ENCODE measurements at places on chromosomes 11 and 22.
A peak's percentile ranks its signal among the peaks of the same experiment; 100 is the strongest.

- DNase-seq: no peak
Measured at GRCh38 chr22:26535603-26535908, 23.3 kb upstream of the TFIP11 start.

DNA sequence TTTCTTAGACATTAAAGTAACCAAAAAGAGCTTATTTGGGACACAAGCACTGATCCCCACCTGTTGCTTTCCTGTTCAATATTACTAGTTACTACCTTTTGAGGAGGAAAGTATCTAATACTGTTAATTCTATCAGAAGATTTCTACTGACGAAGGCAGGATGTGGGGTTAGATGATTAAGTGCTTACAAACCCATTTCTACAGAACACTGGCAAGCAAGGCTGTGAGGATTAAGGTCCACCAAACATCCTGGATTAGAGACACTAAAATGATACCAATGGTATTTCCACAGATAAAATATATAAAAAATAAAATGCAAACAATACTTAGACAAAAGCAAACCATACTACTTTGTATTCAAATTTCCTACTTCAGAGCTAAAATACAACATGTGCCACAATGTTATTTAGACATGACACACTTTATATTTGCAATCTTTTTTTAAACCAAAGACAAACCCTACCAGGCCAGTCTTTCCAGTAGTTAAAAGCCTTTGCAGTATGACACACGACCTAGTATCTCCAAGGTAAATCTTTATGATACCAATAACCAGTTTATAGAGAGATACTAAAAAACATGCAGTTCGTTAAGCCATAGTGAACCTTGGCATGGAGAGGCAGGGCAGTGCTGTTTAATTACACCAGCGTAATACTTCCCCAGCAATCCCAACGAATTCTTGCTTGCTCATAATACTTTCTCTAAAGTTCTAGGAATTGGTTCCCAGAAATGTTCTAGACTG lies 71.2 kb upstream of the TP53AIP1 start:
- DNase-seq: no peak

- DNase-seq: no peak
Measured at GRCh38 chr11:129285402-129285786, 90.3 kb upstream of the BARX2 start.

DNA sequence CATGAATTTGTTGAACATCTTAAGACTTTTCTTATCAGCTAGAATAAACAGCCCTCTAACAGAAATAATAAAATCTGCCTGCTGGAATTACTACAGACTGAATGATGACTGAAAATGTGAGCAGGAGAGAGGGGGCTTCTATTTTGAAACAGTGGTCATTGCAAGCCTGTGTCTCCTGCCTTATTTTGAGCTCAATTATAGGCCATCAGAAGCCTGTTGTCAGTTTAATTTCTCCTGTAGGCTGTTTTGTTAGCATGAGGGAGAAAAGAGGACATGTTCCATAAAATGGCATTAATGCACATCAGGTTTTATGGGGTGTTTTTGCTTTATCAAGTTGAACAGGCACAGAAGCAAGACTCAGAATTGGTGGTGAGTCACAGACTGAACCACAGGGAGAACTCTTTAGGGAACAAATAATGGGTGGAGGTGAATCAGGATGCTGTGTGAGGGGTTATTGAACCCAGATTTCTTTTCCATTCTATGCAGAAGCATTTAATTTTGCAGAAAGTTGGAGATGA lies 129.1 kb downstream of the PARVA start:
- DNase-seq: no peak

GRCh38 chr11:44766112-44766971 lies 39.6 kb downstream of the TSPAN18 start:
- peak; percentile 71 for DNase-seq

DNA sequence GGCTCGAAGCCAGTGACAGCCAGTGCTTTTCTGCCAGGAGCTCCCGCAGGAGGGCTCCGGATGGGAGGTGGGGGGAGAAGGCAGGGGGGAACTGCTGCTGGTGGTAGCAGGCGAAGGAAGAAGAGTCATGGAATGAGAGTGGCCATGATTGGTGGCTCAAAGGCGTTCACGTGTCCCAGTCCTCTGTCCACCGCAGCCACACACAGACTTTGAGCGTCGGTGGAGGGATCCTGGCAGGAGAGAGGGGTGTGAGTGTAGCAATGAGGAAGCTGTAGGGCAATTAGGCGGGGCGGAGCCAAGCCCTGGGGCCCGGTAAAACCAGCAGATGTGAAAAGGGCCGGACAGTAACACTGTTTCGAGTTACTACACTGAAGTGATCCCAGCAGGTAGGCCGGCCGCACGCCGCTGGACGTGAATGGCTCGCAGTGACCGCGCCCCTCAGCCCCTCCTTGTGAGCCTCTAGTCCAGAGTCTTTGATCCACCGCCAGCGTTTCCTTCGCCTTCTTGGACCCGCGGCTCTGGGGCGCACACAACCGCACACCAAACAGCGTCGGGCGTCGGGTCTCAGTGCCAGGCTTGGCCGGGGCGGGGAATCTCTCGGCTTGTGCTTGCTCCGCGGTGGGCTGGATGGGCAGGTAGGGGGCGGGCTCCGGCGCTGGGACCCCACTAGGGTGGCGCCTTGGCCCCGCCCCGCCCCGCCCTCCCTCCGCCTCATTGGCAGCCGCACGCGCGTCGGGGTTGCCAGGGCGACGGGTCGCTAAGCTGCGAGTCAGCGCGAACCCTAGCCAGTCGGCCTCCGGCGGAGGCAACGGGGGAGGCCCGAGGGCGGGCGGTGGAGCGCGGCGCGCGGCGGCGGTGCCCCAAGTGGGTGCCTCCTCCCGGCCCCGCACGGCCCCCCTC lies at the start of gene LRRC10B:
Gene LRRC10B (plus strand): TSS at position 788 of the 900 bp plus-strand sequence. CDS start 250 bp downstream, outside the sequence.
- no peak for DNase-seq

DNA sequence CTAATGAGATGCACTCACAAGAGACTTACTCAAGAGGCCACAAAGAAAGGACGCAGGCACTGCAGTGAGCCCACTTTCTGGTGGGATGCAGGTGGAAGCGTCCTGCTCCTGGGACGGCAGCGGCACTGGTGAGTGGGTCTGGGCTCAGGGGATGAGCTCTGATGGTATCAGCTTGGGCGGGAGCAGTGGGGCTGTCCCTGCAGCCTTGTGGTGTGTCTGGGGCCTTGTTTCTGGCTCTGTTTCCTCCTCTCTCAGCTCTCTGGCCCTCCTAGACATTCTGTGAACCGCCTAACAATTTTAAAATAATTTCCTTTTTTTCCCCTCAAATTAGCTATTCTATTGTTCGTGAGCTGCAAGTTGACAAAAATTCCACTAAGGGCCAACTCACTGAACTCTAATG lies 8.8 kb upstream of the ST14 start:
- no peak for DNase-seq

DNA sequence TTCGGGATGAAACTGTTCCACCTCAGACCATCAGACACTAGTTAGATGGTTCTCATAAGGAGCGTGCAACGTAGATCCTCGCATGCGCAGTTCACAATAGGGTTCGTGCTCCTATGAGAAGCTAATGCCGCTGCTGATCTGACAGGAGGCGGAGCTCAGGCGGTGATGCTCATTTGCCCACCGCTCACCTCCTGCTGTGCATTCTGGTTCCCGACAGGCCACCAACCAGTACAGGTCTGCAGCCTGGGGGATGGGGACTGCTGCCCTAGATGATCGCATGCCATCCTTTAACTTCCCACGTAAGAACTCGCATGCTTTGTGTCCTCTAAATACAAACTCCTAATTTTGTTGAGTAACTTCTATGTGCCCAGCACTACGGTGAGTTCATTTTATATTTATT lies 62.6 kb downstream of the EFCAB6 start:
- no peak for DNase-seq

DNA sequence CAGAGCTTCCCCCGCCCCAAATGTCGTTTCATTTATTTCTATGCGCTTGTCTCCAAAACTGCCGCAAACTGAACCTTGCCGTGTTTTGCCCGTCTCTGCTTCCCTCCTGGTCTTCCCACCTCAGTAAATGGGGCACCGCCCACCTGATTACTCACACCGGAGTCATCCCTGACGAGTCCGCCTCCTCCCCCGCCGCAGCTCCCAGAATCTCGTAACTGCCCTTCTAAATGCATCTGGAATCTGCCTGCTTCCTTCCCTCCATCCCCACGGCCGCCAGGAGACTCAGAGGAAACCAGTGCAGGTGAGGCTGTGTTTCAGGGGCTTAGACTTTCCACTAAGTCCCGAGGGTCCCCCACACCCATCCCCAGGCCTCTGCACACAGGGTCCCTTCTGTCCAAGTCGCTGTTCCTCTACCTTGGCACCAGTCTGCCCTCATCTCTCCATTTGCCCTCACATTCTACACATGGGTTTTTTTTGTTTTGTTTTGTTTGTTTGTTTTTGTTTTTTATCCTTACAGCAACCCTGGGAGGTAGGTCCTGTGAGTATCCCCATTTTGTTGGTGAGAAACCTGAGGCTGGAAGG lies 62.6 kb upstream of the PHF21B start:
- no peak for DNase-seq

DNA sequence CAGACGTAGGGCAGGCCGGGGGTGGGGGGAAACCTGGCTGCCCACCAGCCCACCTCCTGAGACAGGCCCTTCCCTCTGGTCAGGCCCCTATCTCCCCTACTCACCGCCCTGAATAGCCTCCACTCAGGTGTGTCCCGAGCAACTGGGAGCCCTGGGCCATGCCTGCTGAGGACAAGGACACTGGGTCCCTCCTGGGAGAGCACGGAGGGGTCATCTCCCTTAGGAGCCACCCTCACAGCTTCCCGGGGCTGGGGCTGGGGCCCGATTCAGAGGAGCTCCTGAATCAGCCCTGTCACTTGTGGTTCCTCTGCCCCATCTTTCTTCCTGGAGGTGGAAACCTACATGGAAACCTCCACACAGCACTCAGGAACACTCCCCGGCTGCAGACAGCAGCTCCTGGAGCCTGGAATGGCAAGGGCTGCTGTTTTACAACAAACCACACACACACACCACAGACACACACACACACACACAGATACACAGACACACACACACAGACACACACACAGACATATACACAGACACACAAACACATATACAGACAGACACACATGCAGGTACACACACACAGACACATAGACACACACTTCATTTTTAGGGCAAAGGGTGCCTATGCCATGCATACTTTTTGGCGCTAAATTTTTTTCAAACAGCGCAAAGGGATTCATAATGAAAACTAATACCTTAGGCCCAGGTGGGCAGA lies 9.6 kb upstream of the EMID1 start:
- DNase-seq: peak; percentile 43

DNA sequence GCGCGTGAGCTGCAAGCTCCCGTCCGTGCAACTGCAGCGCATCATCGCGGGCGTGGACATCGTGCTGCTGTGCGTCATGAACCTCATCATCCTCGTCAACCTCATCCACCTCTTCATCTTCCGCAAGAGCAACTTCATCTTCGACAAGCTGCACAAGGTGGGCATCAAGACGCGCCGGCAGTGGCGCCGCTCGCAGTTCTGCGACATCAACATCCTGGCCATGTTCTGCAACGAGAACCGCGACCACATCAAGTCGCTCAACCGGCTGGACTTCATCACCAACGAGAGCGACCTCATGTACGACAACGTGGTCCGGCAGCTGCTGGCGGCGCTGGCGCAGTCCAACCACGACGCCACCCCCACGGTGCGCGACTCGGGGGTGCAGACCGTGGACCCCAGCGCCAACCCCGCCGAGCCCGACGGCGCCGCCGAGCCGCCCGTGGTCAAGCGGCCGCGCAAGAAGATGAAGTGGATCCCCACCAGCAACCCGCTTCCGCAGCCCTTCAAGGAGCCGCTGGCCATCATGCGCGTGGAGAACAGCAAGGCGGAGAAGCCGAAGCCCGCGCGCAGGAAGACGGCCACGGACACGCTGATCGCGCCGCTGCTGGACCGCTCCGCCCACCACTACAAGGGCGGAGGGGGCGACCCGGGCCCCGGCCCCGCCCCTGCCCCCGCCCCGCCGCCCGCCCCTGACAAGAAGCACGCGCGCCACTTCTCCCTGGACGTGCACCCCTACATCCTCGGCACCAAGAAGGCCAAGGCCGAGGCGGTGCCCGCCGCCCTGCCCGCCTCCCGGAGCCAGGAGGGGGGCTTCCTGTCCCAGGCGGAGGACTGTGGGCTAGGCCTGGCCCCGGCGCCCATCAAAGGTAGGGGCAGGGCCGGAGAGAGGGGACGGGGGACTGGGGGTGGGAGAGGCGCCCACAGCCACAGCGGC lies 7.3 kb downstream of the PANX2 start:
- DNase-seq: no peak

DNA sequence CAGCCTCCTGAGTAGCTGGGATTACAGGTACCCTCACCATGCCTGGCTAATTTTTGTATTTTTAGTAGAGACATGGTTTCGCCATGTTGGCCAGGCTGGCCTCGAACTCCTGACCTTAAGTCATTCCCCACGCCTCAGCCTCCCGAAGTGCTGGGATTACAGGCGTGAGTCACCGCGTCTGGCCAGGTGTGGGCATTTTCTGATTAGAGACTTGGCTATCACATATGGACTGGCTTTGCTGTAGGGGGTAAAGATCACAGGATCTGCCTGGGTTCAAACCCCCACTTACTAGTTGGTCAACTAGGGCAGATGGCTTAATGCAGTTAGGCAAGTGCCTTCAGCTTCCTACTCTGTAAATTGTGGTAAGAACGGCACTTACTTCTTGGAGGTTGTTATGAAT lies 6.5 kb downstream of the CD248 start:
- no peak for DNase-seq

- DNase-seq: no peak
Measured at GRCh38 chr11:6201481-6201880, 2.5 kb downstream of the OR52W1 start.

DNA sequence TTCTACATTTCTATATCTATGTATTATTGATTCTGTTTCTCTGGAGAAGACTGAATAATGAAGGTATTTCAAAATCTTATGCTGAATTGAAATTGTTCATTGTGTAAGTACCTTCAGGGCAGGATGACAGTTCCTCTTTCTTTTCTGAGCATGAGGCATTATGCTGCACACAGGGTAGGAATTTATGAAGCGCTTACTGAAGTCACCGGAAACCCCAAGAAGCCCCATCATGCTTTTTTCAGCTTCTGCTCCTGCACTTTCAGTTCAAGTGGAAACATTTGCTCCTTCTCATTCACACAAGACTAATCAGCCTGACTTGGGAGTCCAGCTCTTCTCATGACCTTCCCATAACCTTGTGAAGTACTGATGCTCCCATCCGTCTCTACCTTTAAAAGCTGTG lies 314.7 kb upstream of the SORL1-AS1 start:
- DNase-seq: no peak

DNA sequence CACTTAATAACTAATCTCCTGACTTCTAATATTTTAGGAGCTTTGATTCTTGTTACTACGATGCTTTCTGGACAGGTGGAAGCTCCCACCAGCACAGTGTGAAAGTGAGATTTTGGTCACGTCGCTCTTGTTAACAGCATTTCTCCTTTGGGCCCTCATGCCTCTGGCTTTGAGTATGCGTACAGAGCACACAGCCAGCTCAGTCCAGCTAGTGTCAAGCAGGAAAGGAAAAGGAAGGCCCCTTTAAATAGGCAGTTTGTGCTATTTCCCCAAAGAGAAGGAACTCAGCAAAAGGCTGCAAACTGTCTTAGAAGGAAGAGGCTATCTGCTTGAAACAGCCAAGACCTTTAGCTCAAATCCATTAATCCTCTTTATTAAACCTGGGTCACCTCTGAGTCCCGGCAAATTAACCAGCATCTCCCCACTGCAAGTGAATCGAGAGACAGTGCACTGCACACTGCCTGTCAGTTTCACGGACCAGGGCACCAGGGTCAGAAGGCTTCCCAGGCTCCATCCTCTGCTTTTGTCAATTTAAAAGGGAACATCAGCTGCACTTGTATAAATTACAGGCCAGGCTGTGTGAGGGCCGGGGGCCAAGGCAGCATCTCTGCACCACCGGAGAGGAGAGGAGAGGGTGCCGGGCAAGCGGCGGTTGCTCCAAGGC lies 34.7 kb downstream of the OPCML start:
- no peak for DNase-seq

- DNase-seq: no peak
Measured at GRCh38 chr11:82089426-82089825, 644.2 kb downstream of the FAM181B start.

GRCh38 chr22:48106715-48107259 lies 1344.3 kb downstream of the TBC1D22A start:
- DNase-seq: no peak
